ENCODE measurements at places on chromosomes 4 and X.

DNA sequence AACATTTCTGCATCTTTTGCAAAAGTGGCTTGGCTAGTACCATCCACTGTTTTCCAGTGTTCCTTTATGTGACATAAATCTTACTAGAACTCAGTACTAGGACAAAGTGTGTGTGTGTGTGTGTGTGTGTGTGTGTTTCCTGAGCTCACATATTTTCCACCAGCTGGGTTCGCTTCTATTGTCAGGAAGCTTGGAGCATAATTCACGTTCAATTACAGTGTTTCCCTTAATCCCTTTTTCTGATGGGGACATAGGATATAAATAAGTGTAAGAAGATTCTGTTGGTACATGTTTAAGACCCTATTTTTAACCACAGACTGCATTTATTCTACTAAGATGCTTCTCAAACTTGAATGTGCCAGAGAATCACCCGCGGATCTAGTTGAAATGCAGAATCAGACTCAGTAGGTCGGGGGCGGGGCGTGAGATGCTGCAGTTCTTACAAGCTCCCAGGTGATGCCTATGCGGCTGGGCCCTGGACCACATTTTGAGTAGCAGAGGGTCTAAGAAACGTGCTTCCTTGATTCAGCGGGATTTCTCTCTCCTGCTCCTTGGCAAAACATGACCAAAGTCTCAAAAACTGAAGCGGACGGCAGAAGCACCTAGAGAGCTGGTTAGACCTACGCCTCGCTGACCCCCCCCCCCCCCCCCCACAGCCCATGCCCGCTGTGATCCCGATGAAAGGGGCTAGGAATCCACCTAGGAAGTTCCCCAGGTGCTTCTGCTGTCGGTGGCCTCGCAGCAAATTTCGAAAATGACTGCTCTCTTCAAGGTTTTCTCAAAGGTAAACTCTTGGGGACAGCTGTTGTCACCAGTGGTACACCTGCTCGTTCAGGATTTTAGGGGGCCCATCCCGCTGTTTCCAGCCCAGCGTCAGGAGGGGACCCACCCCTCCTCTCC, 797 bp downstream of the CD99L2 start:
- peak; percentile 38 for DNase-seq

DNA sequence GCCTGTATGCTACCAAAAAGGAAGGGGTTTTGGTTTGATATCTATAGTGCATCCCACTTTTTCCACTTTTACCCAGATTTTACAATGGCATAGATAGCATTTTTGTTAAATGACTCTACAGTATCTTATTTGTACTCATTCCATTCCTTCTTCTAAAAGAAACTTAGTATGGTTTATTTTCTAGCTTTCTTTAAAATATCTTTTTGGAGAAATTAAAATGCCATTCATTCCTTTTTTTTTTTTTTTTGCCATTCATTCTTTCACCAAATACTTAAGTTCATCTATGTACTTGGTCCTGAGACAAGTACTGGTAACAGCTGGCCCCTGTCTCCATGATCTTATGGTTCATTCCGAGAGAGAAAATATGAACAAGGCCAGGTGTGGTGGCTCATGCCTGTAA, 49.1 kb downstream of the MID1 start:
- DNase-seq = no peak

DNA sequence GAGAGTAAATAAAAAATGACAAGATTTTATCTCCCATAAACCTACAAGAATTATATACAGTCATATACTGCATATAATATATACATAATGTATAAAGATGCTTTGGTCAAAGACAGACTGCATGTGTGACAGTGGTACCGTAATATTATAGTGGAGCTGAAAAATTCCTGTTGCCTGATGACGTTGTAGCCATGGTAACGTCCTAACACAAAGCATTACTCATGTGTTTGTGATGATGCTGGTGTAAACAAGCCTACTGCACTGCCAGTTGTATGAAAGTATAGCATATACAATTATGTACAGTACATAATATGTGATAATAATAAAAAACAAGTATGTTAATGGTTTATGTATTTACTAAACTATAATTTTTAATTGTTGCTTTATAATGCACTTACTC, 245.2 kb upstream of the CENPE start:
- DNase-seq = no peak

GRCh38 chrX:42934020-42934726, 156.2 kb upstream of the PPP1R2C start:
- no peak for DNase-seq

GRCh38 chr4:7427361-7427760, 7.4 kb downstream of the PSAPL1 start:
- no peak for DNase-seq

DNA sequence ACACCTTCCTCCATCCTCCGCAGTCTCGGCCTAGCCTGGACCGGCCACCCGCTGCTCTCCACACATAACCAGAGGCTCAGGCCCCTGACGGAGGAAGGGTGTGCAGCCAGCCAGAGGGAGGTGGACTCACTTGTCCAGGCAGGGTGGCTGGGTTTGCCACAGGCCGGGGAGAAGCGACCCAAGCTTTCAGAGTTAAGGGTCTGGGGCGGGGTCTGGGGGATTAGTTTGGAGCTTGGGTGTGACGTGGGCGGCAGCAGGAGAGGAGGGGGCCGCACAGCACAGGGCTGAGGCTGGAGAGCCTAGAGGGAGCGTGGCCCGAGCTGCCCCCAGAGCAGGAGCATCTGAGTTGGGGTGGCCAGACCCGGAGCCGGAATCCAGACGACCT, 22.4 kb upstream of the CPLX1 start:
- no peak for DNase-seq

DNA sequence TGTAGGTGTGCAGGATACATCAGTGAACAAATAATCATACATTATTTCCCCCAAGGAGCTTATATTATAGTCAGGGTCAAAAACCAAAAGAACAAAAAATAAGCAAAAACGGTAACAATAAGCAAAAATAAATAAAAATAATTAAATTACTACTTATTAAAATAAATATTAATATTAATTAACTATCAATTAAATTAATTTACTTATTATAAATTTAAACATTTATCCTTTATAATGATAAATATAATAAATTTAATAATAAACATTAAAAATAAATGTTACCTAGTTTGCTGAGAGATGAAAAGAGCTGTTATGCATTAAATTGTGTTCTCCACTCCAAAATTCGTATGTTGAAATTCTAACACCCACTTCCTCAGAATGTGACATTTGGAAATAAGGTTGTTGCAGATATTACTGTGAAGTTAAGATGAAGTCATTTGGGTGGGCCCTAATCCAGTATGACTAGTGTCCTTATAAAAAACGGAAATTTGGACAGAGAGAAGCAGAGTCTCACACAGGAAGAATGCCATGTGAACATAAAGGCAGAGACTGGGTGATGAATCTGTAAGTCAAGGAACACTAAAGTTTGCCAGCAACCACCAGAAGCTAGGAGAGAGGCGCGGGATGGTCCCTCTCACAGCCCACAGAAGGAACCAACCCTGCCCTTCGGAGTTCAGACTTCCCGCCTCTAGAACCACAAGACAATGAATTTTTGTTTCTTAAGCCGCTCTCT, 67.2 kb upstream of the IBSP start:
- DNase-seq = no peak

DNA sequence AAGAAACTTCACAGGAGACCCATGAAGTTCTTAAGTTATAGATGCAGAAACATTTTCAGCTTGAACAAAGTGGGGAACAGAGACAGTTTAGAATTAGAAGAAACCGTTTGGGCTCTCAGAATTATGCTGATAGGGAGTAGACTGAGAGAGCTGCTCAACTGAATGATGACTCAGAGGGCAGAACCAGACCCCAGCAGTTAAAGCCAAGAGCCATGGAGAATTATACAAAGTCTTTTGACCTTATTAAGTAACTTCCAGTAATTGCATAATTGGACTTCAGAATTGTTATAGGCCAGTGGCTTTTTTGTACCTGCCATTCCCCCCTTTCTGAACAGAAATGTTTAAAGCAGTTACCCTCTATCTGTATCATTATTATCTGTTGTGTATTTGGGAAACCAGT, 642.1 kb downstream of the CCSER1 start:
- no peak for DNase-seq

DNA sequence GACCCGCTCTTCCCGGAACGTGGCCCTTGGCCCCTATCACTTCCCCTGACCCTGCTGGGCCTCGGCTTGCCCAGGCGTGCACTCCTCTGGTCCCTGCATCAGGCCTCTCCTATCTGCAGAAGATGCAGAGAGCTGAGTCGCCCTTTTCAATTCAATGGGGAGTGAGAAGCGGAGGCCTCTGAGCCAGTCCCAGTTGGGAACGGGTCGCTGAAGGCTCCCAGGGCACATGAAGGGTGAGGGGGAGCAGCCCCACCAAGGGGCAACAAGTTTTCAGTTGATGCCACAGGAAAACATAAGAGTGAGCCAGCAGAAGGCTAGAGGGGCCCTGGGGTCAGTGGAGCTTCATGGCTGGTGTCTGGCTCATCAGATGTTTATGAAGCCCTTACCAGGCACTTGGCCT, 17.1 kb downstream of the PSAPL1 start:
- DNase-seq = no peak

GRCh38 chrX:150489359-150490015, 78.9 kb upstream of the MTM1 start:
- DNase-seq = no peak

DNA sequence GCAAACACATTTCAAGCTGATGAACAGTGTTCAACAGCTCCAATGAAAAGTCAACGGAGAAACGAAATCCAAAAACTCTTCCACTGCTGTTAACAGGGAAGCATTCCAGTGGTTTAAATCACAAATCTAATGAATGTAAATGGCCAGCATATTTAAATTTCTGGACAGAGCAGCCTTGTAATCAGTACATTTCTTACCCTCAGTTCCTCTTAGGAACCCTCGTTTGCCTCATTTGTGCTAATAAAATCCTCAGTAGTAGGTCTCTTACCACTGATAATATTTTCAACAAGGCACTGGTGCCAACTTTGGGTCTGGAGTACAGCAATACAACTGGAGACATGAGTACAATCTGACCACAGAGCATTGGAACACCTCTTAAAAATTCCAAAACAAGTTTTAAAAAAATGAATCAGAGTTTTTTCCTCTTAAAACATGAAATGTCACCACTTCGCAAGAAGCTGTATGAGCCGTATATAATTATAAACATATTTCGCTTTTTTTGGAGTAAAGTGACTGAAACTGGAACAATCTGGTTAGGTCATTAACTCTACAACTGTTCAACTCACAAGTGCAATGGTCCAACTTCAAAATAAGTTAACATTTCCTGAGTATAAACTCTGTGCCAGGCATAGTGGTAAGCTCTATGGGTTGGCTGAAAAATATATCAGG, 211.2 kb downstream of the CPEB2 start:
- DNase-seq = no peak

DNA sequence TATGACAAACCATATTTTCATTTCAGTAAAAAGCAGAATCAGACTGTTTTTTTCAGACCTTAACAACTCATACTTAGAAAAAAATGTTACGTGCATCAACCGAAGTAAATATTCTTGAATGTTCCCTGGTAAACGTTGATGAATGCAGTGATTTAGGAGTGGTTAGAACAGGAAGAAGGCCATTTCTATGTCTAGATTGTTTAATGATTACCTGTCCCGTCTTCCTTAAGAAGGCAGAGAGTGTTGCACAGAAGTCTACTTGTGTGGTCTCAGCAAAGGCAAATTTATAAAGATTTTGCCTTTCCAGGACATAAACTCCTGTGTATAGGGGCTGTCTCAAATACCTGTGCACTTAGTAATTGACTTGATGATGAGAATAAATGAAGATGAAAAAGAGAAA, 134.5 kb downstream of the MGST2 start:
- DNase-seq = no peak

GRCh38 chrX:120377715-120378114, 15.8 kb downstream of the ATP1B4 start:
- DNase-seq = no peak

DNA sequence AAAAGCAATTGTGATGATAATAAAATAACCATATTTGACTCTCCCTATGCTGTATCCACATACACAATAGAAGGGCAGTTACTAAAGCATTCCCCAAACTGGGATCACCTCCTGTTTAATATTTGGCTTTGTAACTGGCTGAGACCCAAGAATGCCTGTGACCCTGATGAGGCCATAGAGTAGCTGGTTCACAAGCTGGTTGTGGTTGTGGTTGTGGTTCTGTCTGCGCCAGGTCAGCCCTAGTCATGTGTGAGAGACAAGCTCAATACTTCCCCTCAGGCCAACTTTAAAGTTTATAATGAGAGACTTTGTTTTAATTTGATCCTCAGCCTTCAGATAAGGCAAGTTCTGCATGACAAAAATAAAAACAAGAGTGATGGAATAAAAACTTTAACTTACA, 209.9 kb downstream of the PARM1 start:
- DNase-seq = no peak

- peak; percentile 10 for DNase-seq
Observed at GRCh38 chr4:183321079-183321478, 1.0 kb upstream of the CLDN22 start.

DNA sequence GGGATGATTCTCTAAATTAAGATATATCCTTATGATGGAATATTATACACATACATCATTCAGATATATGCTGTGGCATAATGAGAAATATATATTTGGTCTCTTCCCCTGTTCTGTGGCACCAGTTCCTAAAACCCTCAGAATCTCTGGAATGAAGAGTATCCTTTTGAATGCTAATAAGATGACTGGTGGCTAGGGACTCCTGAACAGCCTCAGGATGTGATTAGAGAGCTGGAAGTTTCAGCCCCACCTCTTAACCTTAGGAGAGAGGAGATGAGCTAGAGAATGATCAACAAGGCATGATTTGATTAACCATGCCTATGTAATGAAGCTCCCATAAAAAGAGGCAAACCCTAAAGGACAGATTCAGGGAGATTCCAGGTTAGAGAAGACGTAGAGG, 632.0 kb downstream of the IQCM start:
- DNase-seq = no peak

- no peak for DNase-seq
Observed at GRCh38 chr4:113404841-113405240, 355.4 kb downstream of the ANK2 start.

DNA sequence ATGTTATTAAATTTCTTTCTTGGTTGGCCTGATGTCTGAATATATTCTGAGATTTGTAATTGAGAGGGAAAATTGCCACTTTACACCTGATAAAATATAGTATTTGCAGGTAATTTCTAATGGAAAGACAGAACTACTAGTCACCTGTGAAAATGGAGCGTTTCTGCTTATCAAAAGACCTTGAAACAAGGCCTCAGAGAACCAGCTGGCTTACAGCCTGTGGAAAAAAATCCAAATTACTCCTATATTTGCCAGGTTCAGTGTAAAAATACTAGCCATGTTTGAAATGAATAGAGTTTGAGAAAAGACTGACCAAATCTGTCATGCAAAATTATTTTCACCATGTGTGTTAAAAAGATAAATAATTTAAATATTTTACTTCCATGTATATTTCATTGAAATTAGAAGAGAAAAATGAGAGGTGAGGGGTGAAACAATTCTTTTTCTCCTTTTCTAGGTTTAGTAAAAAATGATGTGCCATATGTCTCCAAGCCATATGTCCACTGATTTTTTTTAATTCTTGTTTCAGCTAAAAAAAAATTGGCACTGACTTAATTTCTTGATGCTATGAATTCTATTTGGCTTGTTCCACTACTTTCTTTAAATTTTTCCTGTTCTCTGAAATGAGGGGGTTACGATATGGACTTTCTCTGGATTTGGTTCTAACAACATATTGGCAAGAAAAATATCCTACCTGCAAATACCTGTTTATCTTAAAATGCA, 464.9 kb downstream of the GRXCR1 start:
- DNase-seq = no peak

Measured in globus pallidus (tissue), 1 donor.